Left colon (tissue), 2 donors: ENCODE measurements at places on chromosomes 1 and 21. TPM values are rescaled to one million over a fixed set of nuclear protein-coding genes. Genes with fewer than 3 reads are reported as not detected.

Gene MMP23B
- total RNA-seq = 7.2 TPM

DNA sequence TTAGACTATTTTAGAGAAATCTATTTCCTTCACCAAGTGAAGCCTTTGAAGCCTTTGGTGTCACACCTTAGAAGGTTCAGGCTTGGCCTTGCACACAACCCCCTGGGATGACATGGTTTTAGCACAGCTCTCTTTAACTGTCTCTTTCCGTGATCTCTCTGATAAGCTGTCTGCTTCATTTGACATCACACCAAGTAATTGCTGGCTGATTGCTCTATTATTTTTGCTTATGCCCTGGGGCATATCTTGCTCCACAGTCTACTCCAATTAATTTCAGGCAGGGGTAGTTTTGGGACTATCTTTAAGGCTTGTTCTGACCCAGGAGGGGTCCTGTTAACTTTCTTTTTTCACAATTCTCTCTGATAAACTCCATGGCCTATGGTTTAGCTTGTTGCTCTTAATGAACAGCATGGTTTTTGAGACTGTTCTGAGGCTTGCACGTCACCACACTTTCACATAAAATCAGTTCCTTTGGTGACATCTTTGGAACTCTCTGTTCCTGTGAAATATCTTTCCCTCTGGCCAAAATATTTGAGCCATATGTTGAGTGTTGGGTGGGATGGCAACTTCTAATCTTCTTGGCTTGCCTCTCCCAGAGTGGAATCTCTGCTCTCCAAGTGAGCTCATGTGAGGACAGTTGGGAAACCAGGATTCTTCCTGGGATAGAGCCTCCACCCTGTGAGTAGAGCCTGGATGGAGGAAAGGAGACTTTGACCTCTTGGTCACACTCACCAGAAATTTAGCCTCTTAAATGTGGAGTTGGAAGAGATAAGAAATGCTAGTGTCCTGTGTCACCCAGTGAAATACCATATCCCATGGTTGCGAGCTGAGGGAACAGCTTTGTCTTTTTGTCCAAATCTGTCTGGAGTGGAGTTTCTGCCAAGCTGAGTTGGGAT is 63.6 kb downstream of the MAP3K21 start:
- no peak for DNase-seq

Gene TNFRSF9
- total RNA-seq = 0.50 TPM

DNA sequence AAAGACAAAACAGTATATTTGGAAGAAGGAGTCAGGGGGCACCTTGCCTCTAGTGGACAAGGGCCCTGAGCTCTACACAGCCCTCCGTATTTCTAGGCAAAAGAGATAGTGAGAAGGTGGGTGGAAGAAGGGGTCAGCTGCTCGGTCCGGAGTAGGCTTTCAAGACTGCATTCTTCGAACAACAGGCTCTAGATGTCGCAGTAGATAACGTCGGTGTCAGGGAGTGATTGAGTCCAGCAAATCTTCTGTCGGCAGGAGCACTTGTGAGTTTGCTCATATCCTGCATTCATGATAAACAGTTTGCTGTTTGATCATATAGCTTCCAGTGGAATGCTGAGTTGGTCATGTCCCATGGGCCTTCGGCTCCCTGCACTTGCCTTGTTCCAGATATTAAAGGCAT is 36.8 kb downstream of the DIPK1A start:
- no peak for DNase-seq

- no peak for DNase-seq
Observed at GRCh38 chr1:26345718-26346117, 8.2 kb downstream of the CRYBG2 start.

Gene C1orf74
- total RNA-seq = 4.5 TPM

Gene THEM5
- not detected for total RNA-seq

DNA sequence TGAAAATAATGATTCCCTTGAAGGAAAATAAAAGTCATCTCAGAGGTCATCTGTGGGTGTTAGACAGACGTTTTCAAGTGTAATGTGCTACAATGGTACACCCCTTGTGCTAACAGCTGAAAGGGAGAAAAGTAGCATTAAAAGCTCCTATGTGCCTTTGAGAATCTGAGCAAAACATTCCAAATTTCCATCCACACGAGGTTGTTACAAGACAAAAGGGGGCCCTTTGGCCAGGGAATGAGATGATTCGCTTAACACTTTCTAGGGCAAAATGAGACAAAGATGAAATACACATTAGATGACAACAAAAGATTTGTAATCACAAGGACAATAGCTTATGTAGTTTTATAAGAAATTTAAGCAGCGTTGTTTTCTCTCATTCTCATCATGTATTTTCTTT is 303.6 kb downstream of the LMX1A start:
- no peak for DNase-seq

- no peak for DNase-seq
Observed at GRCh38 chr1:169588112-169588511, 1.8 kb upstream of the F5 start.
